ENCODE measurements at places on chromosomes 2 and 18.

DNA sequence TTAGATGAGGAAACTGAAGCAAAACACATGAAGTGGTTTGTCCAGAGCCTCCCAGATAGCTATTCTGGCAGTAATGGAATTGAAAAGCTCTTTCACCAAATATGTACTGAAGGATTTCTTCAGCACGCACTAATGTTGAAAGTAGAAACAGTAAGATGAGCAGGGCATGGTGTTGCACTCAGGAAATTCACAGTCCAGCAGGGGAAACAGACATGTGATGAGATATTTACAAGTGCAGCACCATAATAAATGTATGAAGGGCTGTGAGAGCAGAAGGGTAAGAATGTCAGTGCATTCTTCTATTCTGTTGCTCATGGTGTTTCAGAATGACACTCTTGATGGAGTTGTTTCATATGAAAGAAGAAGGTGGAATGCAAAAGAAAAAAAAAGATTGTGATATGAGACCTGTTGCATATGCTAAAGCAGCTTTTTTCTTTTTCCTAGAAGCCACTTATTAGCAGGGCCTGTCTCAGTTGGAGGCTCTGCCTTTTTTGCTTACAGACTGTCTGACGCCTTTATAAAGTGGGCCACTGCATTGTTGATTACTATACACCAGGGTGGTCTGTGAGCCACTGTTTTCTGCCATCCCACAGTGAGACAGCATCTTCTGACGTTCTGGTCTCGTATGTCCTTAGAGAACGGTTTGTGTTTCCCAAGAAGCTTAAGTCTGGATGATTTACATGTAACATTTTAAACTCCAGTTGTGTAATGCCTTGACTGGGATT, 516.9 kb downstream of the ARHGAP15 start:
- no peak for DNase-seq

- no peak for DNase-seq
These were observed 116.3 kb downstream of the PLCL1 start for GRCh38 chr2:197920592-197921201.

DNA sequence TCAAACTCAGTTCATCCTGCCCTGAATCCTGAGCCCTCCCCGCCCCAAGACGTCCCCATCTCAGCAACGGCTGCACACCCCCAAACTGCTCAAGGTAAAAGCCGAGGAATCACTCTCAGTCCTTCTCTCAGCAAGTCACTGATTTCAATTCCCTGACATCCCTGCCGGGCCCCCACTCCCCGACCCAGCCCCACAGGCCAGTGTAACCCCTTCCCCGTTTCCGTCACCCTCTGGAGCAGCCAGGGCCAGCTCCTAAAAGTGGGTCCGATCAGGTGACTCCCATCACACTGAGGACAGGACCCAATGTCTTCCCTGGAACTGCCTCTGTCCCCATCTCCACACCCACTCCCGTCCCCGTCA, 20.5 kb downstream of the SNORC start:
- DNase-seq = no peak

DNA sequence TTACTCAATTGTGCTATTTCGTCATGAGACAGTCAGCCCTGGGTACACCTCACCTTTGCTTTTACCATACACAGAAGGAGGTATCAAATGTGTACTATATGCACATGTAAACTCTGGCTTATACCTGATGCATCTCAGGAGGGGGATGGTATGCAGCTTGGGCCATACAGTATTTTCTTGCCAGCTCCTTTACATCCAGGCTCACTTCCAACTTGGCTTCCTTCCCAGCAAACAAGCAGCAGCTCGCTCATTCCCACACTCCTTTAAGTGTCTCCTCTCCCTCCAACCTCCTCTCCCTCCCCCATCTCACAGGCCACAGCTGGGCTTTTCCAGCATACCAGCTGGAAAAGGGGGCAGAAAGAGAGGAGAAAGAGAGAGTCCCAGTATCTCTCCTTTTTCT, 9.6 kb downstream of the MARCHF4 start:
- no peak for DNase-seq

DNA sequence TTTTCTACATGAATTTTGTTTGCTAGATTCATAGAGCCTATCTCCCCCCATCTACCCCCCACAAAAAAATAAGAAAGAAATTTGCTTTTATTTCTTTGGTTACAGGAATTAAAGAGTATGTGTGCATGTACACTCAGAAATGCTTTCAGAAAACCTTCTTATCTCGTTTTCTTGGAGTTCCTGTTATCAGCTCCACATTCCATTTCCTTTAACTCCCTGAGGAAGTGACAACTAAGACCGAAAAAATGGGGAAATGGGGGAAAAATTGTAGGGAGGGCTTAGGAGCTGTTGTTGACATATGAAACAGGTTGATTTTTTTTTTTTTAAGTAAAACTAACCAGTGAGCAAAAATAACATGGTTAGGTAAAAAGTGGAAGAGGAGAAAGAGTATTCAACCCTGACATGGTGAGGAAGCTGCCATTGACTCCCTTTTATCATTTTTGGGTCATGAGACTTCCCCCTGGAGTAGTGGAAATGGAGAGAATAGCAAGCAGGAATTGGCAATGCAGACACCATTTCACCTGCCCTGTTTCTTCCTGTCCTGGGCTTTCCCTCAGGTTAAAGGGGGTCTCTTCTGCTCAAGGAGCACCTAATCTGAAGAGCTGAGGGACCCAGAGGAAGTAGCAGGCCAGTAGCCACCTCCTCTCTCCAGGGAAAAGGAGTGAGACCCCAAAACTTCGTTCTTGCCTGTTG, 93.5 kb downstream of the OSBPL6 start:
- DNase-seq = no peak

Data from NCI-H774 (cell line).